ENCODE measurements at places on chromosomes 5 and 9.

GRCh38 chr5:16791036-16791705 lies 144.9 kb downstream of the MYO10 start:
- DNase-seq, result no peak

DNA sequence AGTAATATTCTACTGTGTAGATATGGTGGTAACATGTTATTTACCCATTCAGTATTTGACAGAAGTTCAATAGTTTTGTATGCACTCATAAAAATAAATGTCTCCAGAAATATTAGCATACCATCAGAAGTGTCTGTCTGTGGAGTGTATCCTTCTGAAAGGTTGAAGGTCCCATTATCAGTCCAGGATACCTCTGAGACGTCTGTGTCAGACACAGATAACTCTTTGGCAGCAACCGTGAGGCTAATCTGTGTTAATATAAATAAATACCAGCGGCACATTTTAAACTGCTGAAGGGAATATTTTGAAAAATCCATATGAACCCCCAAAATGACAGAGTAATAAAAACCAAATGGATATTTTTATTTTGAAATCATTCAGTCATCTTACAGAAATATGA lies 11.9 kb upstream of the ZNF622 start:
- no peak for DNase-seq

GRCh38 chr9:3824581-3824980 lies 298.8 kb upstream of the RFX3 start:
- DNase-seq, result no peak

GRCh38 chr5:178411083-178411482 lies 178.5 kb upstream of the PHYKPL start:
- no peak for DNase-seq

- no peak for DNase-seq
Measured at GRCh38 chr5:31741496-31741895, 102.6 kb downstream of the PDZD2 start.

GRCh38 chr5:61327760-61328753 lies 4.0 kb upstream of the ZSWIM6 start:
- peak; percentile 20 for DNase-seq

DNA sequence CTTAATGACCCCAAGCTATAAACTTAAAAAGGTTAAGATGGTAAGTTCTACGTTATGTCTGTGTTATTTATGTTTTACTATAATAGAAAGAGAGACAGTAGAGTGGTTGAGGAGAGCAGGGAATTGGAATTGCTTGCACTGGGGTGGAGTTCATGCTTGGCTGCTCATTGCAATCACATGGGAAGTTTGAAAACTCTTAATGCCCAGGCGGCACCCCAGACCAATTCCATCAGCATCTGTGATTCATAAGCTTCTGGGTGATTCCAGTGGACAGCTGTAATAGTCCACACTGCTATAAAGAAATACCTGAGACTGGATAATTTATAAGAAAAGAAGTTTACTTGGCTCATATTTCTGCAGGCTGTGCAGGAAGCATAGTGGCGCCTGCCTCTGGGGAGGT lies 323.9 kb upstream of the MSX2 start:
- DNase-seq, result no peak

- peak; percentile 10 for DNase-seq
Measured at GRCh38 chr9:126719618-126720031, 85.2 kb upstream of the ZBTB43 start.

GRCh38 chr9:77505232-77505631 lies 142.9 kb downstream of the GNA14 start:
- DNase-seq, result no peak
